ENCODE measurements at places on chromosomes 2 and 18. TPM values are rescaled to one million over a fixed set of nuclear protein-coding genes. Genes with fewer than 3 reads are reported as not detected.

ASTL gene
- total RNA-seq = 2.5 TPM

DNA sequence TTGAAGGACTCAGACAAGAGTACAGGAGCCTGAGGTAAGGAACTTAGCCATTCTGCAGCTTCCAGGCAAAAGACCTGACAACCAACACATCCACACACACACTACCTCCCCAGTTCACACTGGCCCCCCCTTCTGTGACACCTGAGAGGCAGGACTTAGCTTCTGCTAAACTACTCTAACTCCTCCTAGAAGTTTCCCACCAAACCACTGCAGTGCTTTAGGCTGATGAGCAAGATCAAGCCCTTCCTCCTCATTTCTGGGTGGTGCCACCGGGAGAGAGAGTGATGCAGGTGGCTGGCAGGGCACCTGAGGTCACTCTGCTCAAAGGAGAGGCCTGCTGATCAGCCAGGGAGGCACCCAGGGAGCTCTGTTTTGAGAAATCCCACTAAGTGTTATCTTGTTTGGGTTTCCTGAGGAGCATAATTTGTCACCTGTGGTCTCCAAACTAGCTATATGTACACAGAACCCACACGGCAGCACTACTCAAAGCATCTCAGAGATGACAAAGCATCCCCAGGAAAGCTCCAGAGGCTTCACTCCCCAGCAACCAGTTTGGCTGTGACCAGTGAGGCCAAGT is 188.4 kb downstream of the MYO5B start:
- peaks cover 3% of the 10 kb centered on the region for H3K27me3 ChIP-seq
- DNase-seq = no peak
- no peak overlapping the region for H3K4me3 ChIP-seq
- no peaks in the 10 kb centered on the region for H3K36me3 ChIP-seq
- H3K27ac ChIP-seq = no peak overlapping the region

DNA sequence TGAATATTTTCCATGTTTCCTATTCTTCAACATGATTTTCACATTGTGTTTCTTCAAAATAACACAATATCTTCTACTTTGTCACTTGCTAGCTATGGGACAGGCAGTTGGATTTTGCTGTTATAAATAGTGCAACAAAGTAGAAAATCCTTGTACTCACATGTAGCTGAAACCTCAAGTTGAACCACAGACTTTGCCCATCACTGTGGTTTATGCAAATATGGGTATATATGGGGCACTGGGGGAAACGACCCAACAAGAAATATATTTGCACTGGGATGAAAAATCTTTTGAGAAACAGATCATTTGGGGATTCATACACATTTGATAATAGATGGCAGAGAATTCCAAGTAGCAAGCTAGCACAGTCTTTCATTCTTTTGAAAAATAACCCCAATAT is 486.3 kb upstream of the MAP2 start:
- H3K36me3 ChIP-seq = no peaks in the 10 kb centered on the region
- DNase-seq = no peak

- DNase-seq = no peak
- no peak overlapping the region for H3K4me3 ChIP-seq
- H3K27me3 ChIP-seq = peaks cover 28% of the 10 kb centered on the region
- H3K27ac ChIP-seq = no peak overlapping the region
- no peaks in the 10 kb centered on the region for H3K36me3 ChIP-seq
- H3K4me1 ChIP-seq = no peaks in the 10 kb centered on the region
These were observed 14.2 kb downstream of the SPR start for GRCh38 chr2:72901426-72901825.

DNA sequence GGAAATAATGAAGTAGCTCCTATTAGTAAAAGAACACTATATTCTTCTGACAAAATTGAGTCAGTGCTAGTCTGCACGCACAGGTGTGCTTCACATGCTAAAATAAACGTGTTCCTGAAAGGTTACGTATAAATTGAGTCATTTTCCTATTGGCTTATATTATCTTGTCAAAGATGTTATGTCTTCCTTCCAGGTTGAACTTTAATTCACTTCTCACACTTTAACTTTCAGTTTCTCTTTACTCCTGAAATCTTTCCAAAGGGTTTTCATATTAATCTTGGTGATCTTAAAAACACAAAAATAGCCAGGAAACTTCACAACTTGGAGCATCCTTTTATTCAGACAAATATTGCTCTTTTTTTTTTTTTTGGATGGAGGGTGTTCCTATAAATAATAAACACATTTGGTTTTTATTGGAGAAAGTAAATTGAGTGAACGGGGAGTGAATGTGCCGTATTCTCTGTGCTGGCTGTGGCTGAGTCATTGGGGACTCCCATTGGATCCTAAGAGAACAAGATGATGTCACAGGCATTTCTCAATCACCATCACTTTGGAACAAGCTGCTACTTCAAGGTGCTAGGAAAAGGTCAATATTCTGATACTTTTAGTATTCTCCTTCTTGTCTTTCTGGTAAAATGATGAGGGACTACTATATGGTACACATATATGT is 150.2 kb upstream of the SPATS2L start:
- H3K4me1 ChIP-seq = peaks cover 6% of the 10 kb centered on the region
- no peak overlapping the region for H3K27ac ChIP-seq
- DNase-seq = no peak
- peaks cover 3% of the 10 kb centered on the region for H3K36me3 ChIP-seq
- no peak overlapping the region for H3K4me3 ChIP-seq
- peaks cover 3% of the 10 kb centered on the region for H3K27me3 ChIP-seq

- H3K4me1 ChIP-seq = peaks cover 3% of the 10 kb centered on the region
- no peak for DNase-seq
- H3K27me3 ChIP-seq = peaks cover 12% of the 10 kb centered on the region
- no peak overlapping the region for H3K27ac ChIP-seq
- no peak overlapping the region for H3K4me3 ChIP-seq
- no peaks in the 10 kb centered on the region for H3K36me3 ChIP-seq
These were observed 115.0 kb downstream of the MREG start for GRCh38 chr2:215898363-215898762.

DNA sequence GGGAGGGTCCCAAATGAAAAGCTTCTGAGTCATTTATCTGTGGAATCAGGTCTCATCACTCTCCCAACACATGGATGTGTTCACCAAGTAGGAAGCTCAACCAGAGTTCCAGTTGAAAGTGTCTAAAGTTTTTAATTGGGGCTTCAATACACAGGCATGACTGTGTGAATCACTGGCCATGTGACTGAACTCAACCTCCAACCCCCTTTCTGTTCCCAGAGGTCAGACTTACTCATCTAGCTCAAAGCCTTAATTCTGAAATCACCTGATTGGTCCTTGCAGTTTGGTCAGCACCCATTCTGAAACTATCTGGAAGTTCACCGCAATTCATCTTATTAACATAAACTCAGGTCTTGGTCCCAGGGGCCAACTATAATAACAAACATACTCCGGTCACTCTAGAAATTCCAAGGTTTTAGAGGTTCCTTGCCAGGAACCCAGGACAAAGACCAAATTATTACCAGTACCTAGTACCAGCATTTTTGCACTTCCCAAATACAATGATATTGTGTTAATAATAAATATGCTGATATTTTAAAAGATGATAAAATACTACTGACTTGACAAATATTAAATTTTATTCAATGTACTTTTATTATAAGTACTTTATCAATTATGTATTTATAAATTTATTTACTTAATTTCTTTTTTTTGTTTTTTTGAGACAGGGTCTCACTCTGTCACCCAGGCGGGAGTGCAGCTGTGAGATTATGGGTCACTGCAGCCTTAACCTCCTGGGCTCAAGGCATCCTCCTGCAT is 10.7 kb upstream of the RBM45 start:
- no peaks in the 10 kb centered on the region for H3K4me1 ChIP-seq
- H3K27me3 ChIP-seq = no peaks in the 10 kb centered on the region
- H3K36me3 ChIP-seq = no peaks in the 10 kb centered on the region
- DNase-seq = no peak

DNA sequence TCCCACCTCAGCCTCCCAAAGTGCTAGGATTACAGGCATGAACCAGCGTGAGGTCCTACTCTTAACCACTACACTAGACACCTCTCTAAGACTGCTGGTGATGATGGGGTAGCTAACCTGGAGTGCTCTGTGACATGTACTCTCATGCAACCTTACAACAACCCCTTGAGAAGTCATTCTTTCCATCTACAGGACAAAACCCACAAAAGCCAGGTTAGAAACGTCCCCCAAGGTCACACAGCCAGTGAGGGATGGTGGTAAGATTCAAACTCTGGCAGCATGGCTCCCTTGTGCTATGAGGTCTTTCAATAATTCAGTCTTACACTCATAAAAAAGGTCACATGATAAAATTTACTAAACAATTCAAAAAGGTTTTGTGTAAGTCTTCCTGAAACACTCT is 94.8 kb upstream of the SERTAD2 start:
- no peaks in the 10 kb centered on the region for H3K27me3 ChIP-seq
- peak overlapping the region; percentile 14 for H3K4me3 ChIP-seq
- peak; percentile 37 for DNase-seq
- H3K4me1 ChIP-seq = peaks cover 35% of the 10 kb centered on the region
- H3K36me3 ChIP-seq = no peaks in the 10 kb centered on the region
- H3K27ac ChIP-seq = peak overlapping the region; percentile 54

- H3K27me3 ChIP-seq = peaks cover 3% of the 10 kb centered on the region
- no peak overlapping the region for H3K27ac ChIP-seq
- H3K4me3 ChIP-seq = no peak overlapping the region
These were observed 188.4 kb upstream of the GYPC start for GRCh38 chr2:126467367-126468054.

MC2R gene
- total RNA-seq = not detected

DNA sequence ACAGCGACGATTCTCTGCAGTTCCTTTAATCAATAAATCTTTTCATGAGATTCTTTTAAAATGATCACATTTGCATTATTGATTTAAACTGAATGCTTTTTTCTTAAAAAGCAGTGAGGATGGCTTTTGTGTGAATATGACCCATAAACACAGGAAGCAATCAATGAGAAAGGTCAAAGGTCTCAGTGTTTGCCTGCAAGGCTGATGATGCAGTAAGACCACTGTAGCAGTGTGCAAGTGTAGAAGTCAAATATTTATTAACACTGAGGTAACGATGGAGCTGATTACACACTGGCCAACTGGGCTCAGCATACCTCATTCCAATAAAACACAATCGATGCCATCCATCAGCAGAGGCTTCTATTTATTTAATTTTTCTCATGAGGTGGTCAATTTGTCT is 633.5 kb downstream of the DCDC2C start:
- H3K4me3 ChIP-seq = no peak overlapping the region
- H3K27ac ChIP-seq = no peak overlapping the region
- H3K27me3 ChIP-seq = no peaks in the 10 kb centered on the region
- no peak for DNase-seq

OSR1 gene
- not detected for total RNA-seq

DNA sequence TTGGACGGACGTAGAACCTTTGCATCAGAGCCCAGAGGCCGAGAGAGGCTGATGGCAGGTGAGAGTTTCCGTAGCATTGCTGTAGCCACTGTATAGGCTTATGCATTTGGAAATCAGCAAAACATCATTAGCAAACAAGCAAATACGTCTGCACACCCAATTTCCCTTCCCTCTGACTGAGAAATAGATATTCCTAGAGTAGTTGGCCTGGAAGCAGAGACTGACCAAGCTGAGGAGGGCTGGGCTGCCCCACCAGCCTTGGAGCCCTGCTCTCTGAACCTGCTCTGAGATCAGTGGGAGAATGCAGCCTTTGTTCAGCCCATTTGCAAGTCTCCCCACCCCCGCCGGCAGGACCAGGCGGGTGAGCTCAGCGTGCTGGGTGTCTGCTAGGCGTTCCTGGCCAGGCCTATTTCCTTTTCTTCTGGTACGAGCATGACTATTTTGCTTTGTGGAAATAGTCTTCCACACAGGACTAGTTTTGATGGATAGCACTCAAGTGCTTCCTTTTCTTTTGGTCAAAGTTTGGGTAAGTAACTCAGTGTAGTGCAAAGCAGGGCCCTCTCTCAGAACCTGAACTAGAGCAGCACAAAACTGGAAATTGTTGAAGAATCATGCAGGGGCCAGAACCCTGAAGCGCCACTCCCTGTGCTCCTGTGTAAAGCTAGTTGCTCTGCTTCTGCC is 21.9 kb upstream of the RNF149 start:
- peaks cover 26% of the 10 kb centered on the region for H3K4me1 ChIP-seq
- H3K36me3 ChIP-seq = no peaks in the 10 kb centered on the region
- peak; percentile 60 for DNase-seq
- H3K4me3 ChIP-seq = peak overlapping the region; percentile 28
- no peaks in the 10 kb centered on the region for H3K27me3 ChIP-seq

- H3K4me1 ChIP-seq = no peaks in the 10 kb centered on the region
- H3K27ac ChIP-seq = no peak overlapping the region
- H3K4me3 ChIP-seq = no peak overlapping the region
- H3K36me3 ChIP-seq = no peaks in the 10 kb centered on the region
- no peaks in the 10 kb centered on the region for H3K27me3 ChIP-seq
- no peak for DNase-seq
These were observed 12.7 kb upstream of the CABLES1 start for GRCh38 chr18:23122334-23123229.

DNA sequence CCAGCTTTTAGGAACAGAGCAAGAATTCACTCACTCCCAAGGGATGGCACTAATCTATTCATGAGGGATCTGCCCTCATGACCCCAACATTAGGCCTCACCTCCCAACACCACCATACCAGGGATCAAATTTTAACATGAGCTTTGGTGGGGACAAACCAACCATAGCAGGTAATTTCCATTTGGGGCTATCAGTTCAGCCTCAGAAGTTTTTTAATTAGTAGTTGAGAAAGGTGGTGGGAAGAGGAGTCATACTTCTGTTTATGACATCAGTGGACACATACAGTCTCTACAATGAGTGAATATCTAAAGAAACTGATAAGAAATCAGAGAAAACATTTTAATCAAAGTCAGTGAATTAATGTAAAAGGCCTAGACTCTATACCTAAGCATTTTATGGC is 59.6 kb upstream of the EMILIN2 start:
- no peaks in the 10 kb centered on the region for H3K27me3 ChIP-seq
- H3K27ac ChIP-seq = peak overlapping the region; percentile 60
- DNase-seq = no peak
- H3K36me3 ChIP-seq = peaks cover 33% of the 10 kb centered on the region
- no peak overlapping the region for H3K4me3 ChIP-seq

LBX2 gene
- 0.31 TPM for total RNA-seq

- H3K4me1 ChIP-seq = peaks cover 32% of the 10 kb centered on the region
- H3K27me3 ChIP-seq = no peaks in the 10 kb centered on the region
- DNase-seq = no peak
- H3K4me3 ChIP-seq = no peak overlapping the region
- H3K27ac ChIP-seq = no peak overlapping the region
- no peaks in the 10 kb centered on the region for H3K36me3 ChIP-seq
These were observed 12.8 kb downstream of the SNED1 start for GRCh38 chr2:241011296-241011600.
